ENCODE measurements at places on chromosomes 2 and 18.

DNA sequence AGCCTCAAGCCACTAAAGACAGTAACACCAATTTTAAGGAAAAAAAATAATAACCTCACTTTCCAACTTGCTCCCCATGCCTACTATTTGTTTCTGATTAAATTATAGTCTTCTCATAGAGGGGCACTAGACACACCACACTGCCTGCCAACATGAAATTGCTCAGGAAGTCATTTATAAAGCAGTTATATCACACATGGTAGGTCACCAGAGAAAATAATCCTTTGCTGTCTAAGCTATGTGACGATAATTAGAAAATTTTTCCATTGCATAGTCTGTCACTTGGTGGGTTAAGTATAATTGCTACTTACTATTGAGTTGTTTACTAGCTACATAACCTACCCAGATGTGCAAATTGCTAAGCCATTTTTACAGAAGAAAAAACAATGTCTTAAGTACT lies 85.2 kb downstream of the INO80D start:
- DNase-seq = no peak

DNA sequence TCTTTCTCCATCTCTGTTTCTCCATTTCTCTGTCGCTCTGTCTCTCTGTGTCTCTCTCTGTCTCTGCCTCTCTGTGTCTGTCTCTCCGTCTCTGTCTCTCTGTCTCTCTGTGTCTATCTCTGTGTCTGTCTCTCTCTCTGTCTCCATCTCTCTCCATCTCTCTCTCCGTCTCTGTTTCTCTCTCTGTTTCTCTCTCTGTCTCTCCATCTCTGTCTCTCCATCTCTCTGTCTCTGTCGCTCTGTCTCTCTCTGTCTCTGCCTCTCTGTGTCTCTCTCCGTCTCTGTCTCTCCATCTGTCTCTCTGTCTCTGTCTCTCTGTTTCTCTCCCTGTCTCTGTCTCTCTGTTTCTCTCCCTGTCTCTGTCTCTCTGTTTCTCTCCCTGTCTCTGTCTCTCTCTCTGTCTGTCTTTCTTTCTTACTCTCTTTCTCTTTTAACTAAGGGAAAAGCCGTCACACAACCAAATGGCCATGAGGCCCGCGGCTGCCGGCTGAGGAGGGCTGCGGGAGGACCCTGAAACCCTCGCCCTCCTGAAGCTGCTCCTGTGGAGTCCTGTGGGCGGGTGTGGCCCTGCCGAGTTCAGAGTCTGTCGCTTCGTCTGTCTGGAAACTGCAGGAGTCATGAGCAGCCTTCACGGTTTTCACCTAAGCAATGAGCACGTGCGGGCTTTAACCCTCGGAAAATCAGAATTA lies 29.3 kb downstream of the NFATC1 start:
- no peak for DNase-seq

DNA sequence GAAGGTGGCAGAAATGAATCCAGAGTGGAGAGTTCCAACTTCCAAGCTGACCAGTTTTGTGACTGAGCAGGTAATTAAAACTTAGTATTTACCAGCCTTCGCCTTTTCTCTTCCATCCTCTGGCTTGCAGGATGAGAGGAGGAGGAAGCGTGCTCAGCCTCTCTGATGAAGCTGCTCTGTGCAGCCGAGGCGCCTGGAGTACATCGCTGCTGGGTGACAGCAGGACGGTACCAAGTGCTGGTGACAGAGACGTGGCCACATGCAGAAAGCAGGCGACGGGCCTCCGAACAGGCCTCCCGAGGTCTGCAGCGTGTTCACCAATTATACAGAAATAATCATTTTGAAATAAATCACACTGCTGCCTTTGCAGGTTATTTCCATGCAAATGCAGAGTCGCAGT lies 95.0 kb downstream of the MBP start:
- DNase-seq = no peak

DNA sequence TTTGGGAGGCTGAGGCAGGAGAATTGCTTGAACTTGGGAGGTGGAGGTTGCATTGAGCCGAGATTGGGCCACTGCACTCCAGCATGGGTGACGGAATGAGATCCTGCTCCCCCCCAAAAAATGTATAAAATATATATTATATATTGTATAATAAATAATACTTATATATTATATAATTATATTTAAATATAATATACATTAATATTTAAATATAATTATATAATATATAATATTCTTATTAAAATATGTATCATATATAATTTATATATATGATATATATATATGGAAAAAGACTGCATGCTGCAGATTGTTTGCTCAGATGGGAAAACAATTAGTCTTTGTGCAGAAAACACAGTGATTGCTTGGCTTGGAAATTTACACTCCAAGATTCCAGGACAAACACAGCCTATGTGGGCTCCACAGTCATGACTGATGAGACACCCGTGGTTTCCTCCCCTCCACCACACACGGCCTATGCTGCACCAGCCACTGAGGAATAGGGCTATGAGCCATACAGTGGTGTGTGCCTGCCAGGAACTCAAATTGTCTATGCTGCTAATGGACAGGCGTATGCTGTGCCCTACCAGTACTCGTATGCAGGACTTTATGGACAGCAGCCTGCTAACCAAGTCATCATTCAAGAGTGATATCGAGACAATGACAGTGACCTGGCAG lies 30.0 kb downstream of the PMAIP1 start:
- no peak for DNase-seq

DNA sequence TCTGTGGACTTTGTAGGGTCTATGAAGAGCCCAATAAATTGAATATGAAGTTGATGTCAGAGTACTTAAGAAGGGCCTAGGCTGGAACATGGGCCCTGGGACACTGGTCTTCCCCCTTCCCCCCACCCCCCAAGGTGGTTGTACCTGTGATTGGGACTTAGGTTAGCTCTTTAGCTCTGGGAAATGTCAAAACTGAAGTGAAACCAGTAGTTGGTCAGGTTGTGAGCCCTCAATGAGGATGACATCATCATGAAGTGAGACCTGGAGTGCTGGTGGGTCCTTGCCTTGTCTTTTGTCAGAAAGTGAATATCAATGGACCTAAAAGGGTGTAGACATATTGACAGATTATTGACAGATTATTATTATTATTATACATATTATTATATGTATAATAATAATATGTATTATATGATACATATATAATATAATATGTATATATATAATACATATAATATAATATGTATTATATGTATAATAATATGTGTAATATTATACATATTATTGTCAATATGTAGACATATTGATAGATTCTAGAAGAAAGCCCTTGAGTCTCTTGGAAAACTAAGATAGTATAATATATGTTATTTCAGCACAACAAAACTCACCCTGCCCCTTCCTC lies 5.4 kb downstream of the MARS2 start:
- no peak for DNase-seq

DNA sequence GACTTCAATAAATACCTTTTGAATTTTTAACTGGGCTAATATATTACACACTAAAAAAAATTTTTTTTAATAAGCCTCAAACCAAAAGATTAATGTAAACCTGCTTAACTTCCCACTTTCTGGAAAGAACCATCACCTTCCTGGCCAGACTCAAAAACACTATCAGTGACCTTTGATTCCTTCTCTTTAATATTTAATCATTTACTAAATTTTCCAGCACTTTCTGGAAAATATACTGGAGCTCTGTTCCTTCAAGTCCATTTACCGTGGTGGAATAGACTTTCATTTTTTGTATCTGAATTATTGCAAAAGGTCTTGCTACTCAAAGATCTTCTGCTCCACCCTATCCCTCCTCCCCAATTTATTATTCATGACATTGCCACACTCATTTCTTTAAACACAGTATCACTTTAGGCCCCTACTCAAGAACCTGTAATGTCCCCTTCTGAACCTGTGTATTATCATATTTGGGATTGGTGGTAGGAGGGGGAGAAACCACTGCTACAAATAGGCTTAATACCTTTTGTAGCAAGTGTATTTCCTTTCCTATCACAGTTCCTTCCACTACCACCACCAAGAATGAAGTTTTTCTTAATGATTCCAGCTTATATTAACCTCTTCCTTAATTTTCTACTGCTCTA lies 7.4 kb downstream of the PPP4R3B start:
- DNase-seq = peak; percentile 23

DNA sequence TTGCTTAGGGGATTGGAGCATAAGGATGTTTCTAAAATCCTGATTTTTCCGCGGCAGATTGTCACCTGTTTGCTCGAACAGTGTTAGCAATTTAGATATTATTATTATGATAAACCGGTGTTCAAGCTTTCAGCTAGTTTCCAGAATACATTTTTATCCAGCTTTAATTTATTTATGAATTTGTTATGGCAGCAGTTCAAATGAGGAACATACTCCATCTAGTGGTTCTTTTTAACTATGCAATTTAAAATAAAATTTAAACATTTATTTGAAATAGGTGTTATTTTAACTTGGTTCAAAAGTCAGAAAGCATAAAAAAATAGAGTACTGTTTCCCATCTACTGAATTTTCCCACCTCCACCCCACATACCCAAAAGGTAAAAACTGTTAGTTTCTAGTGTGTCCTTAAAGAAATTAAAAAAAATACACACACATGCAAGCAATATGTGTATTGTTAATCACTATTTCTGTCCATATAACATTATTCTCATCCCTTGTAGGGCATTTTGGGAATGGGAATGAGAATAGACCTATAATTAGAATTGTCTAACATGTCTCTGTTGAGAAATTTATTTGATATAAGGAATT lies 23.2 kb downstream of the ACOXL start:
- DNase-seq = no peak

DNA sequence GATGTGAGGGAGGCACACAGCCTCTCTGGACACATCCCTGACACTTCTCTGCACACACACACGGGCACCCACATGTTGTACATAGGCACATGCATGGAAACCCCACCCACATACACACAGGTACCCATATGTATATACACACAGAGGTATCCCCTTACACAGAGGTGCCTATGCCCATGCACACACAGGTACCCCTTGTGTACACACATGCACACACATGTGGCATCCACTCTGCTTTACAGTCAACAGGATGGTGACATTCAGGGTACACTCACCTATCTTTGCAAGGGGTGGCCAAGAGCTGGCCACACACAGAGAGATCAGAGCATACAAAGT lies 59.5 kb downstream of the FAM168B start:
- no peak for DNase-seq

- DNase-seq = no peak
Measured at GRCh38 chr18:13289481-13290205, 71.1 kb downstream of the LDLRAD4 start.

GRCh38 chr2:57698392-57698791 lies 348.2 kb upstream of the VRK2 start:
- DNase-seq = no peak

GRCh38 chr2:162747974-162748373 lies 90.6 kb downstream of the KCNH7 start:
- no peak for DNase-seq
